Esophagus squamous epithelium (tissue), 5 donors: ENCODE measurements at places on chromosomes 11 and 22.

- no peak for DNase-seq
These were observed 188.5 kb downstream of the MPPED1 start for GRCh38 chr22:43600265-43600664.

DNA sequence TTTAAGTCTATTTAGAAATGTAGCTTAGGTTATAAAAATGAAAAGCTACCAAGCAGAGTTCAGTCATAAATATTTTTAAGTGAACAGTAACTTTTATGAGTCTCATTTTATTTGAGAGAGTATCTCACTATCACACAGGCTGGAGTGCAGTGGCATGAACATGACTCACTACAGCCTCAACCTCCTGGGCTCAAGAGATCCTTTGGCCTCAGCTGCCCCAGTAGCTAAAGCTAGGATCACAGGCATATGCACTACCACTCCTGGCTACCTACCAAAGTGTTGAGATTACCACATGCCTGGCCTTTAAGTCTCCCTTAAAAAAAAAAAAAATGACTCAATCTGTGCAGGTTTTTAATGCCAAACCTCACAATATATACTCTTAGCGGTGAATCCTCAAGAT, 34.7 kb upstream of the CLNS1A start:
- no peak for DNase-seq

DNA sequence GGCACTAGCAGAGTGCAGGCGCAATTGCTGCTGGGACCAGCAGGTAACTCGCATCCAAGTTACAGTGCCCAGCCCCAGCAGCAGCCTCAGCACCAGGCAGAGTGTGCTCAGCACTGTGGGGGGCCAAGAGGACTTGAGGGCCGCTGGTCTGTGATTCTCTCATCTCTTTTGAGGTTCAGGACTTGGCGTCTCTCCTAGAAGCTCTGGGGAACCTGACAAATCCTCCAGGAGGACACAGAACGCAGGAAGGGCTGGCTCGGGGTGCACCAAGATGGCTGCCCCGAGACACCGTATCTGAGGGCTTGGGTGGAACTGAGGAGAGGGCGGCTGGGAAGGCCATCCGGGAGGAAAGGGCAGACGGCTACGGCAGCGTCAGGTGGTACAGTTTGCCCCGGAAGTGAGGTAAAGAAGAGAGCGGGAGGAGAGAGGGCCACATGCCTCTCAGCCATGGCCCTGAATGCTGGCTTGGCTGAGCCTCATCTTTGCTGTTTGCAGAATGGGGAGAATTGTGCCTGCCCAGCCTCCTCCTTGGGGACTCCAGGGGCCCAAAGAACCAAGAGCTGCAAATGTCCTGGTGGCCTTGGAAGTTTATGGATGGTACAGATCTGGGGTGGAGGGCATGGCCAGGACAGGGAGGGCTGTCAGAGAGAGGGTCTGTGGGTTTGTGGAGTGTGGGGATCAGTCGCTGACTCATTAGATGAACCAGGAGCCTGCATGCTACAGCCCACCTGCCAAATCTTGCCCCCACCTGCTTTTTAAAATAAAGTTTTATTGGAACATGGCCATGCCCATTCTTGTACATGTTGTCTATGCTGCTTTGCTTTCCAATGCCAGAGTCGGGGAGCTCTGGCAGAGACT, 78.0 kb downstream of the MYEOV start:
- DNase-seq, result no peak

- no peak for DNase-seq
These were observed 13.9 kb upstream of the COMT start for GRCh38 chr22:19927696-19928095.

GRCh38 chr11:18320617-18321016, 1.3 kb downstream of the HPS5 start:
- no peak for DNase-seq

DNA sequence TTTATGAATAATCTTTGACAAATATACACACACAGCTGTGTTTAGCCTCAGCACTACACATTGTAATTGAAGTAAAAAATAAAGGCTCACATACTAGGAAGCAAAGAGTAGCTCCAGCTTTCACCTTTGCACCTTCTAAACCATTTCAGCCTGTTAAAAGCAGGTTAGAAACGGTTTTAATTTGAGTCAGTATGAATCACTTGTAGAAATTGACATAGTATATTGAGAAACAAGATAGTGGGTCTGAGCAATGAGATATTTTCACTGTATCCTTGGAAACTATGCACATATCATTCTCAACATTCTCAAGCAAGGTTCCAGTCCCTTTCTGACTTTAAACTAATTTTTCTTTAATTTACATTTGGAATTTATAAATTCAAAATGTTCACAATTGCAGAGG, 380.3 kb downstream of the AASDHPPT start:
- no peak for DNase-seq

DNA sequence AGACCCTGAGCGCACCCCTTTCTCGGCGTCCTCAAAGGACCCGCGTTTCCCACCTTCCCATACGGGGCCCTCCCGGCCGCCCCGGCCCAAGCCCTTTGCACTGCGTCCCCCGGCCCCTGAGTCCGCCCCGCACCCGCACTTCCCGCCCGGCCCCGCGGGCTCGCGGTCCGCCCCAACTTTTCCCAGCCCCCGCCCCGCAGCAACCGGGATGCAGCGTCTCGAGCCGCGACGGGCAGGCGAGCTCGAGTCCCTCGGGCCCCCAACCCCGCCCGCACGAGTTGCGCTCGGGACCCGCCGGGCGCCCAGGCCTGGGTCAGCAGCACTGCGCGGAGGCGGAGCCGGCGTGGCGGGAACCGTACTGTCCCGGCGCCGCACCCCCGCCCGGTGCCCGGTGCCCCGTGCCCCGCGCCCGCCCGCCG, 371 bp downstream of the SMCO4 start:
- no peak for DNase-seq

GRCh38 chr22:49271369-49271727, 556.3 kb downstream of the BRD1 start:
- DNase-seq, result no peak

DNA sequence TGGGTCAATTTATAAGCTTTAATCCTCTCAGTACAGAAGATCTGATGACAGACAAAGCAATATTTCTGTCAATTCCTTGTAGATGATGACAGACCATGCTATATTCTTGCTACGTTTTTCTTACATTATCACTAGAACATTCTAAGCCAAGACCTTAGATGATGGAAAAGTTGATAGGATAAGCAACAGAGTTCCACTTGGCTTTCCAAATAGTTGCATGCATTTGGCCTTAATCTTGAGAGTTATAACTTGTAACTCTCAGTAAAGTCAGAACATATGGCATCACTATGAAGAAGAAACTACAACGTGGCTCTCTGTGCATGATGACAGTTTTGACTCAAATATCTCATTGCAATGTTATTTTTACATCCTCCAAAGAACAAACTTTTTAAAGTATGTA, 544.3 kb upstream of the LRRC4C start:
- no peak for DNase-seq

DNA sequence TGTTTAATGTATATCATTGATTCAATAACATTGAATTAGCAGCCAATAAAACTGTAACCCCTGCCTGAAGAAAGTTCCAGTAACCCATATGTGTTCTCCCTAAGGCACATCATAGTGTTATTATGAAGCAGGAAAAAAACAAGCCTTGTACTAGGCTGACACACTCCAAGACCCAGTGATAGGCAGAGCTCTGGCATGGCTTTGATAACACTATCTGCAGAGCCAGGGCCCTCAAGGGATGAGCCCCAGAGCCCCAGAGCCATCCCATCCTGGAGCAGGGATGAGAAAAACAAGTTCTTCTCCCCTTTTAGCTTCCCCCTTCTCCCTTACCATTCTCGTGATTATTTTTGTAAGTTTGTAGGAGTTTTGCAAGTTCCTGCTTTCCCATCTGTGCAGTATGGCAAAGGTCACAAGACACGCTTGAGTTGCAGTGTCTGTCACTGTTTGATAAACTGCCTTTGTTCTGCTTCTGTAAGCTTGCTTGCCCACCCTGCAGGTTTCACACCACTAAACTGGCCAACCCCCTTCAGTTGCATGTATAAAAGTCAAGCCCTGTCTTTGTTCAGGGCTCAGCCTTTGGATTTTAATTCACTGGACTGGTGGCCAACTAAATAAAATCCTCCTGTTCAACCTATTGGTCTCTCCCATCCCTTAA, 22.3 kb upstream of the GUCY1A2 start:
- DNase-seq, result no peak

GRCh38 chr11:4459500-4459899, 10.4 kb downstream of the OR52K2 start:
- no peak for DNase-seq

- no peak for DNase-seq
These were observed 13.9 kb downstream of the RTN4RL2 start for GRCh38 chr11:57474017-57474802.

DNA sequence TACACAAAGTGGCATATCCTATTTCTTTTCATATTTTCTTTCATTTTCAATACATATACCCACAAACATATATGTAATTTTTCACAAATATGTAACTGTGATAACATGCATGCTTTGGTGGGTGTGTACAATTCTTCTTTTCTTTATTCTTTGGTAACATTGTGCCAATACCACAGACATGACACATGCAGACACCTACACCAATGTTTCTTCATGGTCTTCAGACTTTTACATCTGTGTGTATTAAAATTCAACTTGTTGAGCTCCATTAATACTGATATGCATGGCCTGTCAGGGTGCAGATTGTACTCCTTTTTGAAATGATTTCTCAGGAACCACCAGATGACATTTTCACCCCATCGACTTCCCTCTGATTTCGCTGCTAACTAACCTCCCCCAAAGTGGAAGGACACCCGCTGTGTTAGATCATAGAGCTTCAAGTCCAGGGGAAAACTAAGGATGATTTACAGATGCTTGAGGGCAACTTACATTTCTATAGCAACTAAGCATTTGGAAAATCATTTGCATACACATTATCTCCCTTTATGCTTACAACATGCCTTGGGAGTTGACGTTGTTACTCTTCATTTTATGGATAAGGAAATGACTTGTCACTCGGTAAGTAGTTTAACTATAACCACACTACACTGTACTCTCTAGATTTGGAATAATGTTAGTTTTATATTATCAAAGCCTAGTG, 10.5 kb upstream of the PANX3 start:
- no peak for DNase-seq

- no peak for DNase-seq
These were observed 30.2 kb downstream of the LRP5 start for GRCh38 chr11:68342459-68343158.

DNA sequence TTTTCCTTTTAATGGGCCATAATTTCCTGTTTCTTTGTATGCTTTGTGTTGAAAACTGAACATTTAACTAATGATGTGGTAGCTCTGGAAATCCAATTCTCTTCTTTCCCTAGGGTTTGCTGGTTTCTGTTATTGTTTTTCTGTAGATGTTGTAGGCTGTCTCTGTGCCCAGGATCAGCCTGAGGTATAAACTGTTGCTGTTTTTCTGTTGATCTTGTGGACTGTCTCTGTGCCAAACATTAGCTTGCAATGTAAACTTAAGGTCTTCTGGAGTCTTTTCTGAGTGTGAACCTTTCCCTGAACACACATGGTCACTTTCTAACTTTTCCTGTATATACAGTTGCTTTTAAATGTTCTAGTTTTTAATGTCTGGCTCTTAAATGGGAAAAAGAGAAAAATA, 5.9 kb upstream of the TSKU start:
- no peak for DNase-seq

GRCh38 chr11:57458060-57458409, 2.3 kb upstream of the RTN4RL2 start:
- no peak for DNase-seq

GRCh38 chr11:90178751-90179150, 44.1 kb downstream of the CHORDC1 start:
- DNase-seq, result no peak

GRCh38 chr22:25086902-25087282, 112.8 kb upstream of the CRYBB3 start:
- no peak for DNase-seq

DNA sequence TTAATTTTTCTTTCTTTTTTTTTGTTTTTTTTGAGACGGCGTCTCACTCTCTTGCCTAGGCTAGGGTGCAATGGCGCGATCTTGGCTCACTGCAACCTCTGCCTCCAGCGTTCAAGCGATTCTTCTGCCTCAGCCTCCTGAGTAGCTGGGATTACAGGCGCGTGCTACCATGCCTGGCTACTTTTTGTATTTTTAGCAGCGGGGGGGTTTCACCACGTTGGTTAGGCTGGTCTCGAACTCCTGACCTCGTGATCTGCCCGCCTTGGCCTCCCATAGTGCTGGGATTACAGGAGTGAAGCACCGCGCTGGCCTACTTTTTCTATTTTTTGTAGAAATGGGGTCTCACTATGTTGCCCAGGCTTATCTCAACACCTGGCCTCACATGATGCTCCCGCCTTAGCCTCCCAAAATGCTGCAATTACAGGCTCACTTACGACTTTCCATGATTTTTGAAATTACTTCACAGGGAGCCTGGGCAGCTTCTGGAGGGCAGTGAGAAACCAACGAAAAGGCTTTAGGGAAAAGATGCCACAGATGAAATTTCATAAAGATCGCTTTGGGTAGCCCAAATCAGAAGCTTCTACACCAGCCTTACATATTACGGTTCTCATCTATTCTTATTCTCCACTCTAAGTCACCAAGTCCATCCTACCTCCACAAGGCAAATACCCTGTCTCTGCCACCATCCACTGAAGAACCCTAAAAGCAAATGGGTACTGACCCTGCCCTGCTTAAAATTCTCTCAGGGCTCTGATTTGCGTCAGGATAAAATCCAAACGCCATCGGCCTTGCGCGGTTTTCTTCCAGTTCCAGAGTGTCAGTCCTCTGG, 866 bp upstream of the RRM1 start:
- no peak for DNase-seq

DNA sequence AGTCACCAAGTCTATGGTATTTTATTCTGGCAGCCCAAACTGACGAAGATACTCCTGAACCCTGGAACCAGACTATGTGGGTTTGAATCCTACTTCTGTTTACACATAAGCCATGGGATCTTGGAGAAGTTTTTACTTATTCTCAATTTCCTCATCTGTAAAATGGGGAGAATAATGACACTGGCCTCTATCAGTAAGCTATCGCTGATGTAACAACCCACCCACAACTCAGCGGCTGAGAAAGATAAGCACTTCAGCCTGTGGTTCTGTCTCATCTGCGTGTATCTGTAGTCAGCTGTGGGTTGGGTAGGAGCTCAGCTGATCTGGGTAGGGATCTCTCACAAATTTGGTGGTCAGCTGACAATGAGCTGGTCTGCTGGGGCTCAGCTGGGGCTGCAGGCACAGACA, 68.0 kb upstream of the ALX4 start:
- DNase-seq, result no peak

DNA sequence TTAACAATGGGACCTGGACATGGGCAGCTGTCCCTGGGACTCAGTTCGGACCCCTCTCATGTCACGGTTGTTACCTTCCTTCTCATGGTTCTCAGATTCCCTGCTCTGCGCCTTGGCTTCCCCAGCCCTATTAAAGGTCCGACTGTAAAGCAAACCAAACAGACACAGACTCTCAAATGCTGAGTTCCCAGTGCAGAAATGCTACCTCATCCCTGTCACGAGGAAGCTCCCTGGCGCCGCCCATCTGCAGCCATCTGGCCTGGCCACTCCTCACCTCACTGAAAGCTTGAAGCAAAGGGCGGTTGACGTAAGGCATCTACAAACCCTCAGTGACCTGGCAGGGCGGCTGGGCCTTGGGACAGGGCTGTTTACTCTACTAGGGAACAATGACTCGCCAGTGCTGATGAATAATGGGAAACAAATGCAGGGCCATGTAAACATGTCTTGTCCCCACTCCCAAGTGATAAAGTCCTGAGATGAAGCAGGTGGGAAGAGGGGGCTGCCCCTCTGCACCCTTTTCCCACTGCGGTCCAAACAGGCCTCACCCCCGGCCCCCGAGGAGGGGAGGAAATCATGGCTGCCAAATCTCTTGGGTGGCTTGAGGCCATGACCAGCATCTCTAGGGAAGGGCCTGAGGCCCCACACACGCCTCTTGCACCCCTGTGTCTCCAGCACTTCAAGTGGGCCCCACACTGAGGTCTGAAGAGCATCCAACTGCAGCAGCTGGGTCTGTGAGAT, 49.3 kb downstream of the SCUBE1 start:
- no peak for DNase-seq
